ENCODE measurements at places on chromosomes 1 and 21. TPM values are rescaled to one million over a fixed set of nuclear protein-coding genes. Genes with fewer than 3 reads are reported as not detected.

DNA sequence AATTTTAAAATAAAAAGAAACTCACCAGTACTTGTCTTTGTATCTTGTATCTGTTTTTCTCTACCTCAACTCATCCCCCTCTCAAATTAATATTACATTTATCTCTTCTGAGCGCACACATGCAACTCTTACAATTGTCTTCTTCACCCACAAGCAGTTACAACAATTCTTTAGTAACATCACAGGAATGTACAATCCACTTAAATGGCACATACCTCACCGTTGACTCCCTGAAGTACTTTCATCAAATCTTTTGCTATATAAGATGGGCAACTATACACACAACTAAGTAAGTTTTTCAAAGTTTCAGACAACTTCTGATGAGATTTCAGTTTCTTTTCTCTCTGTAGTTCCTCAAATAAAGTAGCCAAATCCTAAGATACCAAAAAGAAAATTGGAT is 28.3 kb downstream of the HEATR1 start:
- no peak for DNase-seq

DNA sequence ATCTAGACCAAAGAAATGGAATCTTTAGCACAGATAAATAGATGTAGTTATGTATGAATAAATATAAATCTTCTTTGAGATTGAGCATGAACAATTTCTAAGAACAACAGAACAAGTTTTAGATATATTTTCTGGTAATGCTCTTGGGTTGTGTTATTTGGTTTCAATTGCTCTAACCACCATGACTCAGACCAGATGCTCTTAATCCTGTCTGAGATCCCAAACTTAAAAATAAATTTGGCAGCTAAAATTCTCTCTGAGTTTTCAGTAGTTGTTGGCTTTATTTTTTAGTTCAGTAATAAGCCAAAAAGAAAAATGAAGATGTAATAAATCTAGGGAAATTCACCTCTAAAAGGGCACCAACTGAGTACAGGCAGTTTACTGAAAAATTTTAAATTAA is 1693.4 kb downstream of the NCAM2 start:
- DNase-seq: no peak

GRCh38 chr1:19381261-19381660 is 69.1 kb downstream of the SLC66A1 start:
- DNase-seq: no peak

GRCh38 chr1:155043793-155044192 is 7.3 kb upstream of the ADAM15 start:
- no peak for DNase-seq

DNA sequence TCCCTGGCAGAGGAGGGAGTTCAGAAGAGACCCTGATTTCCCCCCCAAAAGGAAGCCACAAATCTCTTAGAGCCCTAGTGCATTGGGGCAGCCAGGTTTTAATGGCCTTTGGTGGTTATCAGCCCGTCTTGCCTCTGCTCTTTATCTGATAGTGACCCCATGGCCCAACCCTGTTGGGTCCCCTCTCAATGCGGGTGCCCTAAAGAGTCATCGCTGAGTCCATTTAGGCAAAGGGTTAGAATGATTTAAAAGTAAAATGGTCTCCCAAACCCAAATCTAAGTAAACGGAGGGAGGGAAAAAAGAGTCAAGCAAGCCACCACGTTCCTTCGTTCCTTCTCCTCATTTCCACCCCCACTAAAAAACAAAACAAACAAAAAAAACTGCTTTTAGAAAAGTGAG is 164.0 kb downstream of the RUNX1 start:
- DNase-seq: no peak

GRCh38 chr1:230573658-230574057 is 68.6 kb upstream of the COG2 start:
- DNase-seq: no peak

DNA sequence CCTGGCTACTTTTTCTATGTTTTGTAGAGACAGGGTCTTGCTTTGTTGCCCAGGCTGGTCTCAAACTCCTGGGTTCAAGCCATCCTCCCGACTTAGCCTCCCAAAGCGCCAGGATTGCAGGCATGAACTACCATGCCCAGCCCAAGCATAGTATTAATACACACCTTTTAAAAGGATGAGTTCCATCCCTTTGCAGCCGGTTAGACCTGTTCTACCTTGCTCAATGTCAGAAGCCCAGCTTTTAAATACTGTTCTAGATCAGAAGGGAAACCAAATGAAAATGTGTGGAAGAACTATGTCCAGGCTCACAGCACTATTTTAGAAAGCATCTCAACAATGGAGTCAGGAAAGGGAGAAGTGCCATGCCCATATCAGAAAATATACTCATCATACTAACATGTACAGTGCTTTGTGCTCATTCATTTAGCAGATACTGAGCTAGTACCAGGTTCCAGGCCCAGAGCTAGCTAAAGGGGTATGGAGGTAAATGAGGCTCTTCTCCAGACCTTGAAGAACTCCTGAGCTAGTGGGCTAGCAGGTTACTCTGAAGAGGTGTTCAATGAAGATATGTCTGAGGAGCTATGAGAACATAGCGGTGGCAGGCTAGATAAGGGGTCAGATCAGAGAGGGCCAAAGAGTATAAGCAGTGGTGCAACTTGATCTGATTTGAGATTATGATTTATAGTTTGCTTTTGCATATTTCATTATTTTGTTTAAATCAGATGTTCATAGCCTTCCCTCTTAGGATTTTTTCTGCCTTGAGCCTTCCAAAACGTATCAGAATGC is 78.2 kb downstream of the RNF220 start:
- no peak for DNase-seq

DNA sequence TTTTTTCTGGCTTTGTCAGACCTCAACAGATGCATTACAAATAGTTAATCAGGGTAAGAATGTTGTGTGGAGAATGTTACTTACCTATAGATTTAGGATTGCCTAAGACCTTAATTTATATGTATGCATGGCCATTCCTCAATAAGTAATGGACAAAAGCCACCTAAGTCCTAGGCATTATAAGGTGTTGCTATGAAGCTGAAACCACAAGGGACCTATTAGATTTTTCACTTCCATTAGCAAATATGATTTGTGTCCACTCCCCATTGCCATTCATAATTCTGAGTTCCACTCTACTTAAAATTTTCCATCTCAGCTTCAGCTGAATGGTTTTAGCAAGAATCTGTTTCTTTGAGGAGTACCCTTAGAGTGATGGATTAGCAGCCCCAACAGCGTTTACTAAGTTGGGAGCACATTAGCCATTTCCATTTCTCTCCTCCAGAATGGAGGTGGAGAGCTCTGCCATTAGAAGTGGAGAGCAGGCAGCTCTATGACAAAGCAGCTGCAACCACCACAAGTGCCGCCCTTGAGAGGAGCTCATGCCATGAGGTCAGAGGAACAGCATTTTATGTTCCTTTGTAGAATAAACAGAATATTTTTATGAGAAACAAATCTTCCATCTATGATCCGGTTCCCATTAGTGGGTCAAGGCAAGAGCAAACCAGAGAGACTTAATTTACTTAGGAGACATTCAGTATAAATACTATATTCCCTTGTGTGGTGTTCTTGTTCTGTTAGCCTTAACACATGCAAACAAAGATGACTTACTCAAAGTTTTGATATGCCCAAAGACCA is 28.9 kb upstream of the C1orf87 start:
- DNase-seq: no peak

DNA sequence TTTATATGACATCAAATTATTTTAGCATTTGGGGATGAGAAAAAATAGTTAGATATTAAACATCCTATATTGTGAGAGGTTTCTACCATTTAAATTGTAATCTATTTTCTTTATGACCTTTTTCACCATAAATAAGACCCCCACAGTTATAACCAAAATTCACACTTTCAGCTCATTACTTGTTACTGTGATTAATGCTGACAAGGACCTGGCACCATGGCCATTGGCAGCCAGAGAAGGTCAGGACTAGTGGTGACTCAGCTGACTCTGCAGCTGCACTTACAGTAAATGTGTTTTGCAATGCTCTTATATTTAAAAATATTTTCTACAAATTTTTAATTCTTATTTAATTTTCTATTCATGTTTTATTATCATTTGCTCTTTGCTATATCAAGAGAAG is 133.3 kb upstream of the C1orf105 start:
- DNase-seq: no peak

The SNX7 gene
- total RNA-seq: 6.0 TPM

The DEPDC1 gene
- 15.5 TPM for total RNA-seq

The SELE gene
- total RNA-seq: 2.8 TPM
